ENCODE measurements at places on chromosomes 1 and 21.

GRCh38 chr21:16047904-16048303 lies 318.1 kb downstream of the USP25 start:
- no peak for DNase-seq

- no peak for DNase-seq
Observed at GRCh38 chr1:181180407-181181031, 92.0 kb downstream of the IER5 start.

DNA sequence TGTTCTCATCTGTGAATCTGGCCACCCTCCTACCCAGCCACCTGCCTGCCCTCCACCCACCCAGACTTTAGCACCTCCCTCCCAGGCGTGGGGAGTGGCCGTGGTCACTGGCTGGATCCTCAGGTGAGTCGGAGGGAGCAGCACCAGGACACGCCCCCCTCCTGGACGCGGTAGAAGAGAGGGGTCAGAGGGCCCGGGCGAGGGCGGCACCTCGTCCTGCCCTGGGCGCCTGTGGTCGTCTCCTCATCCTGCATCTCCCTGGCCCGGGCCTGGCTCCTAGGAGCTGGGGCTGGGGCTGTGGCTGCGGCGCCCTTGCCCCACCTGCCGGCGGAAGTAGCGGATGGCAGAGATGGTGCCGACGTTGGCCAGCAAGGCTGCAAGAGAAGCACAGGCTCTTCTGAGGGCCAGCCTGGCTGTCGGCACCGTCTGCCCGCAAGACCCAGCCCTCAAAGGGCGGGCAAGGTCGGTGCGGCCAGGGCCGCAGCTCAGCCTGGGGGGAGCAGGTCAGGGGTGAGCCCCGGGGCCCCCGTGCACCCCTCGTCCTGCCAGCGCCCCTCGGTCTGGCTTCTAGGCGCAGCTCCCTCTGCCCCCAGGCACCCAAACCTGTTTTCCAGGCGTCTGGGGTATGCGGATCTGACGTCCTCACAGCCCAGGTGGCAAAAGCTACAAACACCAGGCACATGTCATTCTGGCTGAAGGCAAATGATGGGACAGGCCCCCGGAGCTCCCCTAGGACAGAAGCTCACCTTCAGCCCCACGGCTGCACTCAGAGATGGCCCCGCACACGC lies 5.8 kb downstream of the PERM1 start:
- DNase-seq: peak; percentile 66

GRCh38 chr21:15079269-15079668 lies 14.5 kb upstream of the NRIP1 start:
- no peak for DNase-seq

DNA sequence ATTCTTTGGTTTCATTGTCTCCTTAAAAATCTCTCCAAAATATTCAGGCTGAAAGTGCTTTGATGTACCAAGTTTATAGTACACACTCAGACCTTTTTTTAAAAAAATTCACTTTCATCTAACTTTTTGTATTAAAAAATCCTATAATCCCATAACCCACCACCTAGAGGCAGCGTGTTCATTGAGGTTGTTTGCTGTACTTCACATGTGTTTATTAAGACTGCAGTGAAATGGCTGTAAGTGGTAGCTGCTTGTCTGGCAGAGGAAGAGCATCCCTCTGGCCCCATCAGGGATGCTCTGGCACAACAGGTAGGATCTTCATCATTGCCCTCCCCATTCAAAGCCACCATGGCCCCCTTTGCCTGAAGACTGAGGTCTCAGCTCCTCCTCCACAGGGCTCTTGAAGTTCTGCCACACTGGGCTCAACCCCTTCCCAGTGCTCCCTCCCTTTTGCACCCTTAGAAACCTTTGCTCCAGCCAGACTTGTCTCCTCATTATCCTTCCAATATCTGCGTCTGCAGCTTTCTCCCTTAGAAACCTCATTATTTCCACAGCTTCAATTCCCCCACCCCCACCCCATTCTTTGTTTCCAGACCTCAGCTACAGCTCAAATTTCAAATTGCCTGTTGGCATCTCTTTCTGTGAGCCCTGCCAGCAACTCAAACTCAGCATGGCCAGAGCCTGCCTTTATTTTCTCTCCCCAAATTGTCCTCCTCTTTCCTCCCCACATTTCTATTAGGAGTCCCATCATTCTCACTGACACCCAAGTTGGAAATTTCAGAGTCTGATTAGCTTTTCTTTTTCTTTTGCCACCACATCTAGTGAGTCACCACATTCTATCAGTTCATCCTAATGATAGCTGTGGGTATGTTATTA lies 369.6 kb upstream of the USP24 start:
- DNase-seq: no peak
